ENCODE measurements at places on chromosomes 2 and 18.

DNA sequence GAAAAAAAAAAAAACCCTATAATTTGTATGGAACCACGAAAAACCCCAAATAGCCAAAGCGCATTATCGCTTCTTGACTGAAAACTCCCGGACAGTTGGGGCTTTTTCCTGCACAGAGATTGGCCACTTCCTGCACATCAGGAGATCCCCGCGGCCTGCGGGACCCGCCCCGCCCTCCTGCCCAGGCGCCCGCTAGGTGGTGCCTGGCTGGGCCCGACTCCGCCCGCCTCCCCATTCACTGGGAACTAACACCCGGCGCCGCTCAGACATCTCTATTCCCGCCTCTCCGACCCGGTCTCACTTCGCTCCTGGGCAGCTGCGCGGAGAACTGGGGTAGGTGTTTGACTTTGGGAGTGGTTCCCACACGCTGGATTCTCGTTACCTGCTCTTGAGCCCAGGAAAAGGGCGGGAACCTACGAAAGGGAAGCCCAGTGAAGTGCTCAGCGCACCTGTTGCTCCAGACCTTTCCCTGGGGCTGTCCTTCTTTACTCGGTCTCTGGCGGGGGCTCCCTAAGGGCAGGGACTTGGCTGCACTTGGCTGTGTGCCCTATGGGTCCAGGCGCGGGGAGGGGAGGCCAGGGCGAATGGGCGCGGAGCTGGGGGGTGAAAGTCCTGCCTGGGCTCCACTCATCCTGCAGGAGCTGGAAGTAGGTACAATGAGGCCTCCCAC lies at the start of gene HMSD:
TSS of gene HMSD (plus strand) at position 234 of the 670 bp plus-strand sequence. CDS start 4,155 bp downstream, outside the sequence.
- peak; percentile 44 for DNase-seq

DNA sequence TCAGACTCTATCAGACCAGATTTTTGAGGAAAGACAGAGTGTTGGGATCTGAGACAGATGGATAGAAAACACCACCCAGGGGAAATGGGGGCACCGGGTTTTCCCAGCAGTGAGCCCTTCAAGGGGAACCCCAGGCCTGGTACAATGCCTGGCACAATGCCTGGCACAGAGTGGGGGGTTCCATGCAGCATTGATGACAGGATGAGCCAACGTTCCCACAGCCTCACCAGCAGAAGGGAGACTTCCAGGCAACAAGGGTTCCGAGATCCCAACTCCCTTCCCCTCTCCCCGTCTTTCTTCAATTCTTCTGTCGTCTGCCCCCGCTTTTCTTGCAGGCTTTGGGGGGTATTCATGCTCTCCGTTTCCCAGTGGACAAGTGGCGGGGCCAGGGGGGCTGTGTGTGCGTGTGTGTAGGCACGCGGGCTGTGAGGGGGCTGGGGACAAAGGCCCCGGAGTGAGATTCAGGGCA lies 132.1 kb upstream of the HAAO start:
- no peak for DNase-seq

GRCh38 chr2:188330316-188331053 lies 38.8 kb downstream of the GULP1 start:
- DNase-seq, result no peak

- DNase-seq, result no peak
These were observed 168.6 kb upstream of the SIX2 start for GRCh38 chr2:45177870-45178269.

GRCh38 chr2:212402316-212402715 lies 136.3 kb downstream of the ERBB4 start:
- DNase-seq, result no peak

GRCh38 chr2:239824046-239824694 lies 201.0 kb downstream of the NDUFA10 start:
- DNase-seq, result no peak

DNA sequence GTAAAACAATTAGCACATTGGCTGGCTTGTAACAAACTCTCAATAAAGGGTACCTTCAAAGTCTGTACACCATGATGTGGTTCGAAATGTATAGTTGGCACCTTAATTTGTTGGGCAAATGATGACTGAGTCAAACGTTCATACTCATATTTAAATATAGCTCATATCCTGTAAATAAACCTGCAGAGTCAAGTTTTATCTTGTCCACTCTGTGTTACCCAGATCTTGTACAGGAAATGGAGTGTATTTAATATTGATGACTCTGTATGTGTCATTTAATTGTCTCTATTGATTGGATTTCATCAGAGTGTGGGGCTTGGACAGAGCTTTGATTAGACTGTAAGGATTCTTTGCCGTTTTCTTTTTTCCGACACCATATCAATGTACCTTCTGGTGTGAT lies 805.6 kb upstream of the ZEB2 start:
- no peak for DNase-seq

DNA sequence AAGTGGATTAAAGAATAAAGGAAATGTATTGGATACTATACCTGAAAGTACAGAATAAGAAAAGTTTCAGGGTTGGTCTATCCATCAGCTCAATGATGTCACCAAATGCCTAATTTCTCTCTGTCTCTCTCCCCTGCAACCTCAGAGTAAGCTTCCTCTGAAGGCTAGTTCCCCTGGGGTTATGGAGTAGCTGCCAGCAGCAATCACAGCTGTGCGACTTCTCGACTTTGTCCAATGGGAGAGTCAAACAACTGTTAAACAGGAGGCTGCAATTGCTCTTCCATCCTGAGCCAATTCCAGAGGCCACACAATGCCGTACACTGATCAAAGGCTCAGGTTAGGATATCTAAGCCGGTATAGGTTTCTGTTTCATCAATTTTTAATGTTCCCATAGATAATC lies 95.3 kb upstream of the FANCL start:
- no peak for DNase-seq

GRCh38 chr2:40197121-40197520 lies 254.8 kb downstream of the SLC8A1 start:
- DNase-seq, result no peak

Measured in central memory CD4-positive, alpha-beta T cell (primary cell).